ENCODE measurements at places on chromosomes 13 and 19. TPM values are rescaled to one million over a fixed set of nuclear protein-coding genes. Genes with fewer than 3 reads are reported as not detected.

DNA sequence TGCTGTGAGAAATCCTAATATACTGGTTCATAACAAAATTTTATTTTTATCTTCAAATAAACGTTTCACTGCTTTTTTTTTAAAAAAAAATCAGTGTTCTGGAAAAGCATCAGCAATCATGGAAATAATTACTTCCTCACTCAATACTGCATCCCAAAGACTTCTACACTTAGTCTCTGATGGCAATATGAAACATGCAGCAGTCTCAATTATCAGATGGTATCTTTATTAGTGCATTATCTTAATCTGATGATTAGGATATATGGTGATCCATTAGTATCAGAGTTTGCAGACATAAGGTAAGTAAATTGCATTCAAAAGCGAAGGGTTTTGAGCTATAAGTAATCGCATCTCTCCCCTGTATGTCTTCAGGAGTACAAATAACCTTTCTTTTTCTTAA, 218.3 kb upstream of the EDNRB start:
- DNase-seq: no peak

- DNase-seq: no peak
Observed at GRCh38 chr19:55340784-55341147, 1.1 kb downstream of the KMT5C start.

Gene NKG7
- total RNA-seq: not detected

Gene CCL25
- not detected for total RNA-seq
